ENCODE measurements at places on chromosomes 11 and 22.

DNA sequence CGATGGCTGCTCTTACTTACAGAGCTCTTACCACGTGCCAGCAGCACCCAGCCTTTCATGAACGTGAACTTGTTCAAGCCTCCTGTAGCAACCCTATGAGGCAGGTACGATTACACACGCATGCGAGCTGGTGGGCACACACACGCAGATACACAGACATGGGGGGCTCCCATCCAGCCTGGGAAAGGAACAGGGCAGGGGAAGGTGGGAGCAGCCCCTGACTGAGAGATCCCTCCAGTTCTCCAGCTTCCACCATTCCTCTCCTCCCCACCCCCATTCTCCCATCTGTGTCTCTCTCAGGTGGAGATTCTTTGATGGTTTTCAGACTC is 37.6 kb upstream of the WNT11 start:
- no peaks in the 10 kb centered on the region for H3K36me3 ChIP-seq
- peaks cover 25% of the 10 kb centered on the region for H3K4me1 ChIP-seq
- no peak overlapping the region for H3K27ac ChIP-seq
- DNase-seq = no peak

- no peak for DNase-seq
- no peak overlapping the region for H3K4me3 ChIP-seq
- no peaks in the 10 kb centered on the region for H3K36me3 ChIP-seq
- peaks cover 4% of the 10 kb centered on the region for H3K27me3 ChIP-seq
- peaks cover 13% of the 10 kb centered on the region for H3K4me1 ChIP-seq
Observed at GRCh38 chr22:29870574-29870973, 12.4 kb upstream of the MTMR3 start.

DNA sequence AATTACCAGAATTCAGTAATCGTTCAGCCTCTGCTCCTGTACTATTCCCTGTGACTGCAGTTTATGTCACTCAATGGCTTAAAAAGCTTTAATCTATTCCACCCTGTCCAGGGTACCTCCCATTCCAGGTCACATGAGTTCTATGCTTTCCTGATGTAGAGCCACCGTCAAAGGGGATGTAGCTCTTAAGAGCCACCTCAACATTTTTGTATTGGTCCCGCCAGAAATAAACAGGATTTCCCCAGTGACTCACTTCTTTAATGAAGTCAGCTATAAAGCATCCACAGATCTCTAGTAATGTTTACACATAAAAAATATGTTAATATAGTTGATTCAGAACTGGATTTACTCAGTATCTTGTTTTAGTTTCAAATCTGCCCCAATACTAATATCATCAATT is 1.3 kb upstream of the OR8D1 start:
- no peaks in the 10 kb centered on the region for H3K36me3 ChIP-seq
- H3K4me3 ChIP-seq = no peak overlapping the region
- no peak overlapping the region for H3K27ac ChIP-seq
- no peaks in the 10 kb centered on the region for H3K4me1 ChIP-seq
- no peak for DNase-seq

DNA sequence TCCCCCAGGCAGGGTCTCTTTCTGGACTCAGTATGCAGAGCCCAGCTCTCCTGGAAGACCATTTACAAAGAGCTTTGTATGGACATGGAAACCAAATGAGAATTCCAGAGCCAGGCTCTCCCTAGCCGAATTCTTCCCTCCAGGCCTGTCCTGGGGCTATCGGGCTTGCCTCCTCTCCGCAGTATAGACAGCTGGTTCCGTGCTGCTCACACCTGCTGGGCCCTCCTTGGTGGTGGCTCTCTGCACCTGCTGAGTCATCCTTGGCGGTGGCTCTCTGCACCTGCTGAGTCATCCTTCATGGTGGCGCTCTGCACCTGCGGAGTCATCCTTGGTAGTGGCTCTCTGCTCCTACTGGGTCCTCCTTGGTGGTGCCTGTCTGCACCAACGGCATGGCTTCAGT is 743.5 kb downstream of the BRD1 start:
- H3K27ac ChIP-seq = no peak overlapping the region
- DNase-seq = no peak
- peaks cover 31% of the 10 kb centered on the region for H3K27me3 ChIP-seq
- peaks cover 5% of the 10 kb centered on the region for H3K4me1 ChIP-seq
- H3K4me3 ChIP-seq = no peak overlapping the region
- no peaks in the 10 kb centered on the region for H3K36me3 ChIP-seq
